ENCODE measurements at places on chromosomes 11 and 22. TPM values are rescaled to one million over a fixed set of nuclear protein-coding genes. Genes with fewer than 3 reads are reported as not detected.

DNA sequence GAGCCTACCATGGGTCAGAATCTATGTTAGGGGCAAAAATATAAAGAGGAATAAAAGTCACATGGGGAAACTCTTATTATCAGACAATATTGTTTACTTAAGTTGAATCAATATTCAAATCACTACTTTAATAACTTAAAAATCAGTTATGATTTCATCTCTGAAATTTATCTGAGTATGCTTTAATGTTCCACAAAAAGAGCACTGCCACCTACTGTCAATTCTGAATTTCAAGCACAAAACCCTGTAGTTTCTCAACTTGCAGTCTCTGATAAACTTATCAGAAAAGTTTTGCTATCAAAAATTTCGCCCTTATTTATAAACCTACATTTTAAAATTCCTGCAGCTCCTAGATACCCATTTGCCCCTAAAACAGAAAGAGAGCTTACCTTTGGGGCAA lies 47.3 kb downstream of the RDX start:
- DNase-seq, result no peak

Gene C11orf21
- 47.1 TPM for total RNA-seq

DNA sequence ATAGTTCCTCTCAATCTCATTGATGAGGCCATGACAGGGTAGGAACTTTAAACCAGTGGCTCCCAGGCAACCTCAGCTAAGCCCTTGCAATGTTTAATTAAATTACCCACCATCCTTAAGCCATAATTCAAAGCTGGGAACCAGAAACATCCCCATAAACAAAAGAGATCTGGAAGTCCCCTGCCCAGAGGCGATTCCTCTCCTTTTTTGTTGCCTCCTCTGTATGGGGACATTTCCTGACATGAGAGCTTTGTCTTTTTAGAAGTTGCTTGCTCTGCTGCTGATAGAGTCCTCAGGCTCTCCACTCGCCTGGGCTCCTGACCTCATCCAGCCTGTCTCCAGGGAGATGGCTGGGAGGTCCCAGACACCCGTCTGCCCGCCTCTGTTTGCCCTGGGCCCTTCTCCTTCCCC lies 3.2 kb downstream of the DTX4 start:
- no peak for DNase-seq

Gene NEFH
- total RNA-seq, result 0.27 TPM

Gene AIFM3
- total RNA-seq, result 0.65 TPM

- no peak for DNase-seq
Observed at GRCh38 chr11:131773626-131774025, 403.2 kb downstream of the NTM start.

- no peak for DNase-seq
Observed at GRCh38 chr22:43515902-43516301, 104.1 kb downstream of the MPPED1 start.

- no peak for DNase-seq
Observed at GRCh38 chr11:78732246-78732645, 157.6 kb upstream of the NARS2 start.

DNA sequence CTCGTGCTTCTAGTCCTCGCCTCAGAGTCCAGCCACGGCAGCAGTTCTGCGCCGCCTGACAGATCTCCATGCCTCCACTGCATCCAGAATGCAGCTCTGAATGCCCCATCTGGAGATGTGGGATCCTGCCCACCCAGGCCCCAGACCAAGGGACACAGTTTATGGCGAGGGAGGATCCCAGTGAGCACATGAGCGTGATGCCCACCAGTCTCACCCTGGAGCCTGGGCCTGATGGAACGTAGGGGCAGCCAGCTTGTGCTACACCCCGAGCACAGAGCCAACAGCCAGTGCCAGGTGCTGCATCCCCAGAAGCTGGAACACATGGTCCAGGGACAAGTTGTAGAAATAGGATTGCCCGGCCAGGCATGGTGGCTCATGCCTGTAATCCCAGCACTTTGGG lies 10.4 kb downstream of the IGLL1 start:
- no peak for DNase-seq

Gene SGSM1
- 7.5 TPM for total RNA-seq

DNA sequence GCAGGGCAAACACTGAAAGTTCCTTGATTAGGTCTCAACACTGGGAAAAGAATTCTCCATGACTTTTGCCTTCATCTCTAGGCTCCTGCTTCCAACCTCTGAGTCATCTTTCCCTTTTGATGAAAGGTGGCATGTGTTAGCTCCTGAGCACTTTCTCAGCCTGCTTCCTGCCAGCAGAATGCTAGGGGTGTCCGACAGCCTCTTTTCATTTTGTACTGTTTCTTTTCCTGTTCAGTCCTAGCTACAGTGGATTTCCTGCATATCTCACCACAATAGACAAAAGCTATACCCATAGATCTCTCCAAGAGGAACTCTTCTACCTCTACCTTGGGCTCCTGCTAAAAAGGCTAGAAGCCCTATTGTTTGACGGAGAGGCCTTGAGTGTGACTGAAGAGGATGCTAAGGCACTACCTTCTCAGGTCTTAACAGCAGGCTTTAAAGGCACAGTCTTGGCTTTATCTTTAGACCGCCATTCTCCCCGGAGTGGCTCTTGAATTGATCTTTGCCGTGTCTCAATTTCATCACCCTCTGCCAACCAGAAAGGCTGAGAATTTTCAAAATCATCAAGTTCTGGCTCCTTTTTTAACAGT lies 145.5 kb downstream of the RBFOX2 start:
- no peak for DNase-seq

Gene B3GAT1
- total RNA-seq, result 0.16 TPM

DNA sequence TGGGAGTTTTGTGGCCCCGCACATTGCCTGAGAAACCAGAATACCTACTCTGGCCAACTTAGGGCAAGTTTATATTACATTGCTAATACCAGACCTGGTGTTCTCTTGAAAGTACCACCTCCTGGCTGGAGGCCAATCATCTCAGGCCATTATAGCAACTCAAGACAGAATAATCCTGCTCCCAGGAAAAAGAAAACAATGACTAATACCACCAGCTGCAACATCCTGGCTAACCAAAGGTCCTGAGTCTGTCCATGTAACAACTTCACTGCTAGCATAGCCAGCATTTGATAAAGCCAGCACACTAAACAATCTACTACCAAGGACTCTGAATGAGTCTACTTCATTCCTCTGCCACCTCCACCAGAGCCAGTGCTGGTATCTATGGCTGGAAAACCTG lies 1298.7 kb upstream of the CNTN5 start:
- no peak for DNase-seq

Gene FGF4
- total RNA-seq, result not detected

Gene CRYBA4
- not detected for total RNA-seq

GRCh38 chr11:59802639-59803176 lies 7.9 kb downstream of the MRPL16 start:
- no peak for DNase-seq

GRCh38 chr11:69203901-69204245 lies 48.1 kb downstream of the SMIM38 start:
- no peak for DNase-seq

- peak; percentile 56 for DNase-seq
Observed at GRCh38 chr22:42283278-42284201, 13.1 kb upstream of the TCF20 start.

DNA sequence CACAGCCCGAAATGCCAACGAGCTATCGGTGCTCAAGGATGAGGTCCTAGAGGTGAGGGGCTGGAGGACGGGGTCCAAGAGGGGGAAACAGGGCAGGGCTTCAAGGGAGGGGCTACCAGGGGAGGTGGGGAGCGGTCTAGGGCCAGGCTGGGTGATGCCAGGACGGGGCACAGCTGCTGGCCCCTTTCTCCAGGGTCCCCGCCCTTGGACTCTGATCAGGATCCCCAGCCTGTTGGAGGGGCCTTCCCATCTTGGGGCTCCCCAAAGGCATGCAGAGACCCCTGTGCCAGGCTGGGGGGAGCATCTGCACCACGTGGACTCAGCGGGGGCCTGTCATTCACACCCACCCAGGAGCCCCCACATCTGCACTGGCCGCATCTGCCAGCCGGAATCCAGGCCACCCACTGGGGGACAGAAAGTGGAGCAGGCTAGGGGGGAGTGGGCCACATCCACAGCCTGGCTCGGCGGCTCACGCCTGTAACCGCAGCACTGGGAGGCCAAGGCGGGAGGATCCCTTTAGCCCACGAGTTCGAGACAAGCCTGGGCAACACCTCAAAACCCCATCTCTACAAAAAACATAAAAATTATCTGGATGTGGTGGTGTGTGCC lies 18.9 kb downstream of the EPS8L2 start:
- no peak for DNase-seq

GRCh38 chr11:121194731-121195596 lies 93.9 kb downstream of the TECTA start:
- no peak for DNase-seq

GRCh38 chr11:120074076-120074475 lies 63.8 kb downstream of the TRIM29 start:
- no peak for DNase-seq

GRCh38 chr11:134592391-134592990 lies 180.4 kb upstream of the B3GAT1 start:
- no peak for DNase-seq

All from Right ventricle myocardium inferior (tissue), 1 donor.